ENCODE measurements at places on chromosomes 13 and 19.

- DNase-seq: peak; percentile 38
Observed at GRCh38 chr13:98454389-98454881, 122.5 kb downstream of the STK24 start.

DNA sequence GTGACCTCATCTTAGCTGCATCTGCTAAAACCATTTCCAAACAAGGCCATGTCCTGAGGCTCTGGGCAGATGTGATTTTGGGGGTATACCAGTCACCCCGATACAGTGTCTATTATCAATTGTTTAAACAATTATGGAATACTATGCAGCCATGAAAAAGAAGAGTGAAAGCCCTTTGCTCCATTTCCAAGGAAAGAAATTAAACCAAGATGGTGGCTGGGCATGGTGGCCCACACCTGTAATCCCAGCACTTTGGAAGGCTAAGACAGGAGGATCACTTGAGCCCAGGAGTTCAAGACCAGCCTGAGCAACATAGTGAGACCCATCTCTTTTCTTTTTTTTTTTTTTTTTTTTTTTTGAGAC lies 763 bp downstream of the TEKTIP1 start:
- no peak for DNase-seq

- no peak for DNase-seq
Observed at GRCh38 chr13:94702181-94703041, 9.9 kb downstream of the SOX21 start.

- DNase-seq: no peak
Observed at GRCh38 chr19:10339380-10339960, at the start of gene ICAM3. Gene ICAM3, minus strand, starts transcription at chr19:10339624. Its CDS starts 10 bp downstream, at chr19:10339614.

DNA sequence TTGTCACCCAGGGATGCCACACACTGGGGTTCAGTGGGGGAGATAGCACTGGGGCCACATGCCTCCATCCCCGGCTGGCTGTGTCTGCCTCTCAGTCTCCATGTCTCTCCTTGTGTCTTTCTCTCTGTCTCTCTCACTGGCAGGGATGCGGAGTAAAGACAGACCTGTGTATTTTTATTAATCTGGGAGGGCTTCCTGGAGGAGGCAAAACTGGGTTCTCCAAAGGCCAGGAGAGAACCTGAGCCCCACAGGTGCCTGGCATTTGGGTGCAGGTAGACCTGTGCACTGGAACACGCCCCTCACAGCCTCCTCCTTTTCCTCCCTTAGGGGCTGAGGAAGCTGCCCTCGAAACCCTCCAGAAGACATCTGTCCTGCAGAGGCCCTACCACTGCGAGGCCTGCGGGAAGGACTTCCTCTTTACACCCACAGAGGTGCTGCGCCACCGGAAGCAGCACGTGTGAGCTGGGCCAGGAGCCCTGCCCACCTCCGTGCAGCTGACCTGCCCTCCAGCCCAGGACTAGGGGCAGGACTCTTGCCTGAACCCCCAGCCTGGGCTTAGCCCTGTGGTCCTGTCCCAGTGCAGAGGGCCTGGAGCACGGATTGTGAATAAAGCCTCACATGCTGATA lies 32.7 kb downstream of the DHX34 start:
- no peak for DNase-seq

Measured in foreskin keratinocyte (primary cell).